ENCODE measurements at places on chromosomes 3 and 15. TPM values are rescaled to one million over a fixed set of nuclear protein-coding genes. Genes with fewer than 3 reads are reported as not detected.
A peak's percentile ranks its signal among the peaks of the same experiment; 100 is the strongest.

GRCh38 chr3:69288161-69288895 is 97.6 kb downstream of the FRMD4B start:
- DNase-seq, result no peak

DNA sequence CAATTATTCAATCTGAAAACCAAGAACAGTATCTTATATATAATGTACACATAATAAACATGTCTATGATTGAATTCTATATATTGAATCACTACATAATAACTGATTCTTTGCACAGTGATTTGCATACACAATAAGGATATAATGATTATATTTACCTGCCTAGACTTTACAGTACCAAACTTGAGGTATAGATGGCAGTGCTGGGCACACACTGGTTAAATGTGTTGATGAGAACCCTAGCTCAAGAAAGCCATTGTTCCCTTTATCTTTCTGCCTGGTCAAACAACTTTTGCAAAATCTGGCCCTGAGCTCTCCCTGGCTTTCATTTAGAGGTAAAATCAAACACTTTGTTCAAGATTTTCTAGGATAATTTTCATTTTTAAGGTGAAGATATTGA is 697.7 kb downstream of the TUSC7 start:
- no peak for DNase-seq

DNA sequence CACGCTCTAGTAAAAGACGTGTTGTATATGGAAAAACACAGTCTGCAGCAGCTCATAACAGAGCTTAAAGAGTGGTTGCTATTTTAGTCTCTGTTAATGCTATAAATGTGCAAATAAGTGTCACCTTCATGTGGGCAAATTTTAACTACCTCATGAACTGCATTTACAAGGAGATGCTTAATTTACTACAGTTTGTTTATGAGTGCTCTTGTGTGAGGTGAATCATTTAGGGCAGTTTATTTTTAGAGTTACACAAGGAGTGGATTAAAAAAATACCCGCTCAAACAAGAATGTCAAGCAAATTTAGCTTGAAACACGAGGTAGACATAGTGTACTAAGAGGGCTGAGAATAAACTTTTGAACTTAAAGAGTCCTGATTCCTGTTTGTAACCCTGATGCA is 579.0 kb downstream of the MFSD1 start:
- DNase-seq, result no peak

GRCh38 chr3:44883999-44884431 is 9.6 kb downstream of the TGM4 start:
- DNase-seq, result peak; percentile 89

The GPR160 gene
- under 0.01 TPM for total RNA-seq

The LIPH gene
- under 0.01 TPM for total RNA-seq

DNA sequence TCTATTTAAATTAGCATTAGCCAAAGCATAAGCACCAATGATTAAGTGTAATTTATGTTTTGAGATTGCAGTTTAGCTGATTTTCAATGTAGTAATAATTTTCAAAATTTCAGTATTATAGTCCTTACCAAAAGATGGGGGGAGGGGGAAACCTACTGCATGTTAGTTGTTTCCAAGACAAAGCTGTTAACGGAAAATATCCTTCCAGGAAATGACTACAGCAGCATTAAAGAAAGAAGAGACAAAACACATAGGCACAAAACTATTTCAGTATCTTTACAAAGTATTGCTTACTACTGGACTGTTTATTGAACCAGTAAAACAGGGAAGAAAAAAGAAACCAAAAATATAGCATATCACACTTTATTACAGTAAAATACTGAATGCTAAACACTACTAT is 10.5 kb downstream of the BNIP2 start:
- DNase-seq, result no peak

- DNase-seq, result no peak
These were observed 205.4 kb upstream of the TSC22D2 start for GRCh38 chr3:150202711-150203110.

GRCh38 chr3:126984391-126985131 is 1.6 kb downstream of the PLXNA1 start:
- no peak for DNase-seq

DNA sequence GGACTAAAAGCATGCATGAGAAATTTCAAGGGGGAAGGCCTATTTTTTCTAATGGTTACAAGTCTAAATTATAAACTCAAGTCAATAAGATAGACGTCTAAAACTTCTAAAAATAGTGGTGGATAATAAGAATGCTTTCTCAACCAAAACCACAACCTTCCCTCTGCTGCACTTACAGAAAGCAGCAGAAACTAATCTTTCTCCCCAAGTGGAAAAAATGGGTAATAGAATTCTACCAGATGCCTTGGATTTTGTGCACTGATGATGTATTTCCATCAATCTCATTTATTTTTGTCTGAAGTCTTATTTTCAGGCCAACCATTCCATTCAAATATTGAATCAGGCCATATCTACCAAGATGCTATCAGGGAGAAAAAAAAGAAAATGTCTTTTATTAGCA is 344.7 kb downstream of the NEK10 start:
- DNase-seq, result no peak

The LRRC31 gene
- total RNA-seq, result not detected

The THRB gene
- 5.2 TPM for total RNA-seq

- no peak for DNase-seq
These were observed 4.4 kb upstream of the SCN5A start for GRCh38 chr3:38653685-38654537.

DNA sequence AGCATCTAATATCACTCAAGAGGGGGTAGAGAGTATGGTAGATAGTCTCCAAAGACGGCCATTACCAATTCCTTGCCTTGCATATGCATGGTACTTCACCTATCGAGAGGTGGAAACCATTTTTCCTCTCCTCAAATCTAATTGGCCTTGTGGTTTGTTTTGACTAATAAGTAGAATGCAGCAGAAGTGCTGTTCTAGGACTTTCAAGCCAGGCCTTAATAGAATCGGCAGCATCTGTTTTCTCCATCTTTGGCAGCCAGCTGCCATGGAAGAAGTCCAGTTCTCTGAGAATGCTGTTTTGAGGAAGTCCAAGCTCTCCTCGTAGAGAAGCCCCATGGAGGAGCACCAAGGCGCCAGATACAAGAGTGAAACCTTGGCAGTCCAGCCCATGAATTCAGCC is 59.1 kb upstream of the RASGRP1 start:
- no peak for DNase-seq

- no peak for DNase-seq
These were observed 188.3 kb downstream of the APBA2 start for GRCh38 chr15:29074045-29074444.

- peak; percentile 74 for DNase-seq
These were observed 8.4 kb upstream of the ATR start for GRCh38 chr3:142586803-142587406.

- DNase-seq, result no peak
These were observed 409.0 kb downstream of the TUSC7 start for GRCh38 chr3:117118604-117119003.

The GOLGA6L25 gene
- not detected for total RNA-seq

The GHRL gene
- total RNA-seq, result 0.32 TPM

- DNase-seq, result peak; percentile 90
These were observed 60.9 kb downstream of the STRIT1 start for GRCh38 chr3:155232605-155233004.

DNA sequence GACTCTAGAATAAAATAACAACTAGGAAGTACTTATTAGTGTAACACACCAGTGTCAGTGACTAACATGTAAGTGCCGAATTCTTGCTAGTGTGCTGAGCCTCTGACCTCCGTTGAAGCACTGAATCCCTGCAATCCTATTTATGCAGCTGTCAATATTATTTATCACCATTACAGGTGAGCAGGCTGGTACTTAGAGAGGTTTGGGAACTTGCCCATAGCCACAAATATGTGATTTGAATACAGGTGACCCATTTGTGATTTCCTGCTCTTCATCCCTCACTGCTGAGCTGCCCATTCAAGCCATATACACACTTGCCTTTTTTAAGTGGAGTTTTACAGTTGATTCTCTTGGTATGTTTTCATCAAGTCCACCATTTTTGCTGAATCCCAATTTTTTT is 12.2 kb downstream of the EIF4E3 start:
- DNase-seq, result no peak

- DNase-seq, result no peak
These were observed 44.3 kb upstream of the FLNB start for GRCh38 chr3:57963811-57964346.

DNA sequence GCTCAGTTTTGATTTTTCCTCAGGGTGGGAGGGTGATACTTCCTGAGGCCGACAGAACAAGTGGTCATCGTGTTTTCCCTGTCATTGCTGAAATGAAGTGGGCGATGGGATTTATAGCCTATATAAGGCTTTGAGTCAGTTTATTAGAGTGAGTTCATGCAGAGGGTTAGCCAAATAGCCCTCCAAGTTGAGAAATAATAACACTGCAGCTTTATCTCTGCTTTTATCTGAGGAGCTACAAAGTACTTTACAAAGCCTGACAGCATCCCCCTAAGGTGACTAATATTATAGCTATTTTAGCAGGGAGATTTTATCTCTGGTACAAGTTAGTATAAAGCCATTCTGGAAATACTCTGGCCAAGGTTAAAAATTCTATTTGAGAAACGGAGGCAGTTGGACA is 389.6 kb downstream of the MFSD1 start:
- peak; percentile 82 for DNase-seq

- DNase-seq, result no peak
These were observed 15.2 kb downstream of the ARPP21 start for GRCh38 chr3:35654476-35654875.

DNA sequence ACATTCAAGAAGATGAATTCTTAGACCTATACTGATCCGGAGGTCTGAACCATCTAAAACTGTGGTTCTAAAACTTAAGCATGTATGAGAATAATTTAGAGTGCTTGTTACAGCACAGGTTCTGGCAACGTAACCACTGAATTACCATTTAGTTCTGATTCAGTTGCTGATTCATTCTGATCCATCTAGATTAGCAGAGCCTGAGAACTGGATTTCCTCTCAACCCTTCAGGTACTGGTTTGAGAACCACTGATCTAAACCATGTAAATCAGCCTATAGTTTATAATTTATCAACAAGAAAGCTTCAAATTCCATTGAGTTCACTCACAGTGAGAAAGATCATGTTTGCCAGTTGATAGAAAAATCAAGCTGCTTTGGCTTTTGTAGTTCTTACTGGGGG is 1001.1 kb upstream of the EPHA6 start:
- peak; percentile 8 for DNase-seq

- no peak for DNase-seq
These were observed 80.1 kb downstream of the SNRK start for GRCh38 chr3:43366481-43366880.

The UBAP1L gene
- total RNA-seq, result 2.3 TPM

DNA sequence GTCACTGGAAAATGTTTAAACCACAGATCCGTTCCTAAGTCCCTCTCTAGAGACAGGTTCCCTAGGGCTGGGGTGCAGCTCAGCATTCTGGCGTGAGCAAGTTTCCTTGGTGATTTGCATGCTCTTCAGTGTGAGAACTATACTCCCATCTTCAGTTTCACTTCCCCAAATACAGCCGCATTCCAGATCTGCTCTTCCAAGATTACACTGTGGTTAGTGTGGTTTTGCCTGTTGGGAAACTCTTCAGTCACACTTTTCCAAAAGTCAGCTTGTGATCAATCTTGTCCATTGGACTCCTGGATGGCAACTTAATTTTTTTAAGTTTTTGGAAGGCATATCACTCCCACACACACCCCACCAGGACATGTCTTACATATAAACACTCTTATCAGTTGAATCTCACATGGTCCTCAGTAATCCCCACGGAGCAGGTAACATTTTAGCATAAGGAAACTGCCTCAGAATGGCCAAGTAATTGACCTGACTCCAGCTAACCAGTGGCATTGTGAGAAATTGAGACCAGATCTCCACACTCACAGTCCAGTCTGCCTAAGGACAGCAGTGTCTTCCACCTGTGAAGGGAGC is 33.5 kb upstream of the PTPN23 start:
- peak; percentile 92 for DNase-seq

- DNase-seq, result no peak
These were observed 38.9 kb downstream of the CPN2 start for GRCh38 chr3:194312186-194312742.

GRCh38 chr15:39589815-39590644 is 9.2 kb downstream of the THBS1 start:
- peak; percentile 16 for DNase-seq

GRCh38 chr3:31710123-31710803 is 177.5 kb downstream of the STT3B start:
- DNase-seq, result no peak

DNA sequence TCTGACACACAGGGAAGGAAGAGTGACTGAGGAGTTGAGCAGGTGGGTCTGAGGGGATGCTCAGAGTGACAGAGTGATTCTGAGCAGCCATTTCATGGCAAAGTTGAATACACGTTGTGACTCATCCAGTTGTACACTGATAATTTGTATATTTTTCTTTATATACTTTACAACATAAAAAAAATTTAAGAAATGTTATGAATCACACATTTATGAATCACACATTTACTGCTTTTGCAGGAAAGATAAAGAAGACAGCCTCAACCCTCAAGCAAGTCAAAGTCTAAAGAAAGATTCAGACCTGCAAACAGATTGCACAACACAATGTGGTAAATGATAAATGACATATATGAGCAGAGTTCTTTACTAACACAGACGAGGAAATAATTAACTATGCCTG is 21.0 kb upstream of the CHMP2B start:
- DNase-seq, result peak; percentile 83

GRCh38 chr3:99394831-99395778 is 243.3 kb upstream of the COL8A1 start:
- DNase-seq, result peak; percentile 92

DNA sequence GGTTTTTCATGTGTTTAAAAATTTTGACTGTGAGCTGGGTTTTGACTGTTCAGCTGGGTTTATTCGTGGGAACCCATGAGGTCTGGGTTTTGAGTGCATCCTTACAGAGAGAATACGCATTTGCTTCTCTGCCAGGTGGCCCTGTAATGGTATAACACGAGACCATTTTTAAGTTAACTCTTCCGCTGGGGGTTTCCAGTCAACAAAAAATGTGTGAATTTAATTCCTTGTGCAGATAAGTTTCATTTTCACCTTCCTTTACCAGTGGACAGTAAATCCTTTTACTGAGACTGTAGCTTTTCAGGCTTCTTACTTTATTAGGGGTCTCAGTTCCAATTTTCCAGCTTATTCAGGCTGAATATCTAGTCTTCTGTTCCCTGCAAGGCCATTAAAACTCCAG is 149.6 kb downstream of the OPA1 start:
- DNase-seq, result no peak

- no peak for DNase-seq
These were observed 627.1 kb upstream of the CCDC54 start for GRCh38 chr3:106750092-106750491.

GRCh38 chr15:101539492-101539891 is 50.0 kb upstream of the PCSK6 start:
- no peak for DNase-seq

GRCh38 chr3:160210799-160211221 is 14.4 kb upstream of the C3orf80 start:
- DNase-seq, result peak; percentile 74

DNA sequence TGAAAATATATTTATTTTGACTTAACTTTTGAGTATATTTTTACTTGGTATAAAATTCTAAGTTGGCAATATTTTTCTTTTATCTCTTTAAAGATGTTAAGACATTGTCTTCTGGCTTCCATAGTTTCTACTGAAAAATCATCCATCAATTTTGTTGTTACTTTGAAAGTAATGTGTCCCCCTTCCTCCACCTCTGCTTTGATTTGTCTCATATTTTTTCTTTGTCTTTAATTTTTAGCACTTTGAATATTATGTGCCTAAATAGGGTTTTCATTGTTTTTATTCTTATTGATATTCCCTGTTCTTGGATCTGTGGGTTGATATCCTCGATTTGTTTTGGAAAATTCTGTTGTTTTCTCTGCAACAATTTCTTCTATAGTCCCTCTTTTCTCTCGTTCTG is 157.4 kb downstream of the CD47 start:
- no peak for DNase-seq

The RAB8B gene
- total RNA-seq, result 71.5 TPM

The SLC12A6 gene
- total RNA-seq, result 12.6 TPM
